GM12892 (cell line): ENCODE measurements at places on chromosomes 7 and 10.

- DNase-seq: no peak
Observed at GRCh38 chr10:70715853-70716795, 43.8 kb downstream of the ADAMTS14 start.

- DNase-seq: no peak
Observed at GRCh38 chr7:157689269-157690057, 352.7 kb downstream of the DNAJB6 start.

GRCh38 chr10:69639291-69640195 lies 9.5 kb downstream of the FAM241B start:
- DNase-seq: peak; percentile 55

DNA sequence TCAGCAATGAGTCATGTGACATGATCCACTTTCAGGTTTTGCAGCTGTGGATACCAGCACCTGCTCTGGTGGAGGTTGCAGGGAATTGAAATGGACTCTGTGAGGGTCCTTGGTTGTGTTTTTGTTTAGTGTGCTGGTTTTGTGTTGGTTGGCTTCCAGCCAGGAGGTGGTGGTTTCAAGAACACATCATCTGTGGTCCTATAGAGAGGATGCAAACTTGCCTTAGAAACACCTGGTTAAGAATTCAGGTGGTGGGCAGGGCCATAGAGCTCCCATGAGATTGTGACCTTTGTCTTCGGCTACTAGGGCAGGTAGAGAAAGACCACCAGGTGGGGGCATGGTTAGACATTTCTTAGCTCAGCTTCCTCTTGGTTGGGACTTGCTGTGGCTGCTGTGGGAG lies 59.2 kb upstream of the CYP2C9 start:
- DNase-seq: no peak

DNA sequence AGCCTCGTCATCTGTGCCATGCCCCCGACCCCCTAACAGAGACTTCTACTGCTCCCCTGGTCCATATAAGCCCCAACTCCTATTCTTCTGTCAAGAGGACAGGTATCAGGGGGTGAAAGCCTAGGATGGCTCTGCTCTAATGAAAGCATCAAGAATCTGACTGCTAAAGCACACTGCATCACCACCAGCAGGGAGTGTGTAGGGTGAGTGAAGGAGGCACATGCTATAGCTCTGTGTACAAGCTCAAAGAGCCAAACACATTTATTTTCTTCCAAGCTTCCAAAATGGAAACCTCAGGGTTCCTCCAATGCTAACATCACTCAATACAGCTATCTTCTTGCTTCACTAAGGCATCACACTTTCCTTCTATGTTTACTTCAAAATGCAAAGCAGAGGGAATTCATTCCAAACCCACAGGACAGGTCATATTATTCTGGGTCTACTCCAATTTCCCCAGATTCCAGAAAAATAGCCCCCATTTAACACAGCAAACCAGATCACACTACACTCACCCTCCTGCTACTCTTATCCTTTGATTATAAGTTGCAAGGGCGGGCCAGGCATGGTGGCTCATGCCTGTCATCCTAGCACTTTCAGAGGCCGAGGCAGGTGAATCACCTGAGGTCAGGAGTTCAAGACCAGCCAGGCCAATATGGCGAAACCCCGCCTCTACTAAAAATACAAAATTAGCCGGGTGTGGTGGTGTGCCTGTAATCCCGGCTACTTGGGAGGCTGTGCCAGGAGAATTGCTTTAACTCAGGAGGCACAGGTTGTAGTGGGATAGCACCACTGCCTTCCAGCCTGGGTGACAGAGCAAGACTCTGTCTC lies 36.6 kb downstream of the RHEB start:
- DNase-seq: no peak

GRCh38 chr7:117993377-117994003 lies 120.2 kb upstream of the CTTNBP2 start:
- no peak for DNase-seq

DNA sequence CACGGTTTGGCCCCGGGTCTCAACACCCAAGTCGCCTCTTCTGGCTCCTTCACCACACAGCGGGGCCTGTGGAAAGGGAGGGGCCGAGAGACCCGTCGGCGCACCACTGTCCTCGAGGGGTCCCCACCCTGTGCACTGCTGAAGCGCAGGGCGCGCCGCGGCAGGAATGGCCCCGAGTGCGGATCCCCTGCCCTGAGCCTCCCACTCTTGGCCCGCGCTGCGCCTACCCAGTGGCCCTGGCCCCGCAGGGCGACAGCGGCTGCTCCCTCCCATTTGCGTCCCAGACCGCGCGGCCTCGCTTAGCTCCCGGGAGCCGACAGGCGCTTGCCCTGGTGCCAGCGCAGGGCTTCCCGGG lies 2.1 kb upstream of the SFMBT2 start:
- no peak for DNase-seq
